NCI-H1436 (cell line): ENCODE measurements at places on chromosomes 7 and 10.

GRCh38 chr7:50119815-50120637 is 27.0 kb upstream of the ZPBP start:
- no peak for DNase-seq

- no peak for DNase-seq
These were observed 78.0 kb downstream of the BTAF1 start for GRCh38 chr10:92001581-92001980.

DNA sequence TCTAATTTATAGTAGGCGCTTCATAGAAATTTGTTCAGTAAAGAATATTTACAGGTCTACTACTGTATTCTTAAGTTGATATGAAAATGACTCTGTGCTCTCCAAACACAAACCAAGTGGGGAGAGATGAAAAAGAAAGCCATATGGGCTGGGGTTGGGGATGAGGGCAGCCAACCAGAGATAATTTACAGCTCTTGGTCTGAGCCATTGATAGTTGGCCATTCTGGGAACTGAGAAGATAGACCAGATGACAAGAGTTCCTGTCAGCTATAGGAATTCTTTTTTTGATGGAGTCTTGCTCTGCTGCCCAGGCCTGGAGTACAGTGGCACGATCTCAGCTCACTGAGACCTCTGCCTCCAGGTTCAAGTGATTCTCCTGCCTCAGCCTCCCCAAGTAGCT is 57.4 kb downstream of the LAMB4 start:
- no peak for DNase-seq

DNA sequence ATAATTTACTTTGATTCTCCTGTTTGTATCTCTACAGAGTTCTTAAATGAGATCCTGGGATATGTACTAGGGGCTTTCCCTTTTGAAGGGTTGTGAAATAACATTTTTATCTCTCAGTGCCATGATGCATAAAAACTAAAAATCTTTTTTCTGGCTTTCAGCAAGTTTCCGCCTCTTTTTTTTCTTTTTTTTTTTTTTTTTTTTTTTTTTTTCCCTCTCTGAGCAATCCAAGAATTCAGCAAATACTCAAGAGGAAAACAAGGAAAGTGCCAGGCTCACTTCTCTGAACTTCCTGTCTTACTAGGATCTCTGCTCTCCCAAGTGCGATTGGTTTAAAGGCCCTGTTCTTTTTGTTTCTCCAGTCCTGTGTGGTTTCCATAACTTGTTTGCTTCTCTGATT is 79.9 kb downstream of the HYCC1 start:
- no peak for DNase-seq

DNA sequence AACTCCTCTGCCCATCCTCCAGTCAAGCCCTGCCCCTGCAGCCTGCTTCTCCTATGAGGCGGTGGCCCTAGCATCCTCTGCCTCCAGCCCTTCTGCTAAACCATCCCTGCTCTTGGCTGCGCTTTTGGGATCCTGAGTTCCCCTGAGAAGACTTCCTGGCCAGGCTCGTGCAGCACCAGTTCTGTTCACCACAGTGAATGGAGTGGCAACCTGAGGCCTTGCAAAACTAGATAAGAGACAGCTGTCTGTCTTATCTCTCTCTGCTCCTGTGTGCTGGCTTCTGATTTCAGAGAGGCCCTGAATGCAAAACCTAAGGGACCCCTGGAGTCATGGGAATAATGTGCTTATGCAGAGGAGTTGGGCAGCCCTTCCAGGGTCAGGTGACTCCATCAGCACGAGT is 119.2 kb downstream of the TMEM178B start:
- DNase-seq: no peak

- DNase-seq: no peak
These were observed 189.1 kb upstream of the PRSS1 start for GRCh38 chr7:142560166-142560565.

DNA sequence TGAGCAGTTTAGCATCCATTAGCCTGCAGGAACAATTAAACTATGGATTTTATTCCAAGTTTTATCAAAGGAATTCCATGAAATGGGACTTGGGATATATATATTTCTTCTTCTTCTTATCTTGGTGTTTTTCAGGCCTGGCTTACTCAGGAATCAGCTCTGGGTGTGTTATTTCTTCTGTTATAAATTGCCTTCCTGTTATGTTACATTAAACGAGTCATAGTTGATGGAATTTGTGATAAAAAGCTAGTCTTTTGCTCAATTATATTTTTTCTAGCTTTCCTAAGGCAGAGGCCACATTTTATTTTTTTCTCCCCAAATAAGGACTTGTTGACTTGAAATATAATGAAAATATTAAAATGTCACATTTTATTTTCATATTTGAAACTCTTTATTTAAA is 141.3 kb downstream of the EPC1 start:
- DNase-seq: no peak

GRCh38 chr10:25646371-25646770 is 287.7 kb upstream of the MYO3A start:
- no peak for DNase-seq

DNA sequence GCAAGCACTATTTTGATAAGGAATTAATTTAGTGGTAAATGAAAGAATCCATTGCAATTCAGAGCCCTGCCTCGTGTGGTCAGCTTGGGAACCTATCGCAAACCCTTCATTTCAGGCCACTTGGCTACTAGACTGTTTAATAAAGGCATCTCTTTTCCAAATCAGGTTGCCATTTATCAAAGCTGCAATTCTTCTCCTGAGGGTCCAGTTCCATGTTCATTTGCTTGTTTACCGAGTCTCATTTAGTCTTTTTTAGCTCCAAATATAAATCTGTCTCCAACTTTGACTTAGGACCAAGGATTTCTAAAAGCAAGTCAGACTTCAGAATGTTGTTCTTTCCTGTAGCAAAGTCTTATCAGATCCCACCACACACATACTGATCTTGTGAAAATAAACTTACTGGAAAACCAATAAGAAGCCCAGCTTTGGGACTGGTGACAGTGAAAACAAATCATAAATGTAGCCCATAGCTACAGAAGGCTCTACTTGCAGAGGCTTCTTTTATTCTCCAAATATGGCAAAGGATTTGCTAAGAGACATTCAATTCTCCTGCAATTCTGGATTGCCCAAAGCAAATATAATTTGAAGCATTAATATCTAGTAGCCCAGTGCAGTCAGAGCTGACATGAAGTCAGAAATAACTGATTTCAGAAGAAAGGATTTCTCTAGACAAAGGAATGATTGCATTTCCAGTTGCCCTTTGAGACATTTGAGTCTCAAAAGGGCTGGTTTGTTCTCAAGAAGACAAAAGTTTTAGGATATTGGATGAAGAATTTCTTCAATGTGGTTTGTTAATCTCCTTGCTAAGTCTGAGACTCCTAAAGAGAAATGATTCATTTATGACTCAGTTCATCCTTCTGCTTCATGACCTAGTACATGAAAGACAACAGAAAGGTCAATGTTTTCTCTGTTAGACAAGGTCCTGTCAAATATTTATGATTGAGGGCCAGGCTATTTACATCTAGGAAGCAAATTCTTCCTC is 28.0 kb downstream of the PPP1R3C start:
- no peak for DNase-seq
